Renal pelvis (tissue), 12 donors: ENCODE measurements at places on chromosomes 12 and 14. TPM values are rescaled to one million over a fixed set of nuclear protein-coding genes. Genes with fewer than 3 reads are reported as not detected.

Gene BEST3
- 0.25 TPM for polyA plus RNA-seq

DNA sequence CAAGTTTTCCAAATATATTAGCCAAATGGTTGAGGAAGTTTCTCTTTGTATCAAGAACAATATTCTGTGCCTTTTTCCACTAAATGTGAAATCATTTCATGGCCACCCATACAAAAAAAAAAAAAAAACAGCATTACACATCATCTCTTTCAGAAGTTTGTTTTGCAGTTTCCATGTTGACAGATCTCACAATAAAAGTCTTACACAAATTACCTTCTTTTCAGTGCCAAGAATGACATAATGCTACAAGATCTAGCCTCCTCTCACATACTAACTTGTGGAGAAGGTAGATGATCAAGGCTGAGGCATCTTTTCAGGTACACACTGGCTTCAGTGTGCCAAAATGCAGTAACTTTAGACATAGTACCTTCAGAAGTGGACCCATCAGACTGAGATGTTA, 35.3 kb downstream of the PRKD1 start:
- DNase-seq = no peak

DNA sequence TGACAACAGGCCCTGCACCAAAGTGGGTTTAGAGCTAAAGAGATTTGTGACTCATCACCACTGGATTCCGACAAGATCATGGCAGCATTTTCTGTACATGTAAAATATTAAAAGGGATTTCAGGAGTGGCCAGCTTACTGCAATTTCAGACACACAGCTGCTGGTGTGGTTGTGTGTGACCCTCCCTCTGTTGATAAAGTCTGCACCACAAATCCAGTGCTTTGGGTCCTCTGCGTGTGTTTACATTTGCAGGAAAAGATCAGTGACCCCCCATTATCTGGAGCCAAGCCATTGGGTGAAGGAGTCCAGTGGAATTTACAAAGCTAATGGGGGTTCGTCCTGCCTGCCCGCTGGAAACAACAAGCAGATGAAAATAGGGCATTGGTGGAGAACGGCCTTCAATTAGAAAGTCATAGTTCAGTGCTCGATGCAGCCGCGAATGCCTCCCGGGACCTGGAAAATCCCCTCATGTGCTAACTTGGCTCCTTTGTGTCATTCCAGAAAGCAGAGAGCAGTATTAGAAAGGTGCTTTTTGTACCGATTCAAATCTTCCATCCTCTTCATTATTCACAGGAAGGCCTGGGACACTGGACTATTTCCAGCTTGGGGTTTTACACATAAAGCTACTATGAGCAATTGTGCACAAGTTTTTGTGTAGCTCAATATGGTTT, 188.5 kb upstream of the TMEM132C start:
- no peak for DNase-seq

- no peak for DNase-seq
Measured at GRCh38 chr12:54417712-54418440, 1.2 kb downstream of the ITGA5 start.

Gene ALDH1L2
- 1.2 TPM for polyA plus RNA-seq

DNA sequence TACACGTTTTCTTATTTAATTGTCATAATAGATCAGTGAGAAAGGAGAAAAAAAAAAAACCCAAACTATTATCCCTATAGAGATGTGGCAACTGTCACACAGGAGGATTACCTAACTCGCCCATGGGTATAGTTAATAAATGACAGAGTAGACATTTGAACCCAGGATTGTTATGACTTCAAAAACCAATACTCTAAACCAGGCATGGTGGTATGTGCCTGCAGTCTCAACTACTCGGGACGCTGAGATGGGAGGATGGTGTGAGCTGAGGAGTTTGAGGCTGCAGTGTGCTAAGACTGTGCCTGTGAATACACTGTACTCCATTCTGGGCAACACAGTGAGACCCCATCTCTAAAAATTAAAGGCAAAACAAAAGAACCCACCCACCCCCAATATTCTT, 114.5 kb downstream of the DENND5B start:
- DNase-seq = no peak
